NAMALWA (cell line): ENCODE measurements at places on chromosomes 1 and 21.
A peak's percentile ranks its signal among the peaks of the same experiment; 100 is the strongest.

DNA sequence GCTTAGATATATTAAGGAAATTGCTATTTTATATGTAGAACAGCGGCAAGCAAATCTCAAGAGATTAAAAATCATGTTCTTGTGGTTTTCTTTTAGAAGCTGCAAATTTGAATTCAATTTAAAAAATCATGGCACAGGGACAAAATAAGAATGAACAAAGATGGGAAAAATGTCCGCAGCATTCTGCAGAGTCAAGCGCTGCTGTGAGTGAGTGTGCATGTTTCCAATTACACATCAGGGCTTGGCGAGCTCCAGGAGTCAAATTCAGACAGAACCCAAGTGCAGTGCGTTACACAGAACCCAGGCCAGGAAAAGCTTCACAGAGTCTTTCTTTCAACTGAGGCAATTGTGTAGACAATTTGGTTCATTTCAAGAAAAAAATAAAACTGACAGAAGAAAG, 33.3 kb upstream of the ERG start:
- no peak for DNase-seq

- peak; percentile 92 for DNase-seq
Measured at GRCh38 chr1:178724728-178725465, at the start of gene RALGPS2. RALGPS2 (plus strand) TSS chr1:178725244; CDS start chr1:178776765, 51,521 bp downstream.

- no peak for DNase-seq
Measured at GRCh38 chr1:243793298-243793697, 56.7 kb downstream of the AKT3 start.

DNA sequence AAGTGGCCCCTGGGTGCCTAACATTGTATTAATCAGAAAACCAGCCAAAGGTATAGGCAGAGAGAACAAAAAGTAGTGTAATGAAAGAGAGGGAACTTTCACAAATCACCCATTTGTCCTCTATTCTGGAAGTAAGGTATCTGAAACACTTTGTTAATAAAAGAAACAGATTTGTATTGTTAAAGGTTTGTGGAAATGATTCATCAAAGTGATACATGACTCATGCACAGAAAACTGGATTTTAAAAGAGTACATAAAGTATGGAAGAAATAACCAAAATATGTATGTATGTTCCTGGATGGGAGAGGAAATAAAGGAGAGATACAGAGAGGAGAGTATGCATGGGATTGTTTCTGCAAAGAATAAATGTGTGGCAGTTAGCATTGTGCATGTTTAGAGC, 126.8 kb downstream of the RGS21 start:
- DNase-seq = no peak

- no peak for DNase-seq
Measured at GRCh38 chr1:173099166-173099565, 48.4 kb upstream of the TNFSF18 start.

GRCh38 chr1:225940385-225941151, 452 bp downstream of the LEFTY2 start:
- DNase-seq = no peak

DNA sequence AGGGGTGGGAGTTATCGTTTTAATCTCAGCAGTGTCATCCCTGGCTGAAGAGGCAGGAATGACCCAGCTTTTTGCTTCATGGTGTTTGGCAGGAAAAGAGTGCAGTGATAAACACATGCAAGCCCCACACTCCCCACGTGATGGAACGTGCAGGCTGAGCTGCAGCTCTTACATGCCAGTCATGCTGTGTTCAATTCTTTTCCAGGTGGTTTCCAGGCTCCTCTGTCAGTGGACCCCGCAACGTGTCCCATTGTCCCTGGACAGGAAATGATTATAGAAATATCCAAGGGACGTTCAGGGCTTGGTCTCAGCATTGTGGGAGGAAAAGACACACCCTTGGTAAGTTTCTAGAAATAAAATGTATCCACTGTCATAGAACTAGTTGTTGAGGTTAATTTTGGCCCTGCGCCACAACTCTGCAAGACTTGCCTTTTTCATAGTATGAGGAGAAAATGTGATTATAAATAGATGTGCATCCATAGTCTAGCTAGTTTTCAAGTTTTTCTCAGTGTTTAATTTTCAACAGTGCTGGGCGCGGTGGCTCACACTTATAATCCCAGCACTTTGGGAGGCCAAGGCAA, 110.2 kb upstream of the L1TD1 start:
- no peak for DNase-seq

DNA sequence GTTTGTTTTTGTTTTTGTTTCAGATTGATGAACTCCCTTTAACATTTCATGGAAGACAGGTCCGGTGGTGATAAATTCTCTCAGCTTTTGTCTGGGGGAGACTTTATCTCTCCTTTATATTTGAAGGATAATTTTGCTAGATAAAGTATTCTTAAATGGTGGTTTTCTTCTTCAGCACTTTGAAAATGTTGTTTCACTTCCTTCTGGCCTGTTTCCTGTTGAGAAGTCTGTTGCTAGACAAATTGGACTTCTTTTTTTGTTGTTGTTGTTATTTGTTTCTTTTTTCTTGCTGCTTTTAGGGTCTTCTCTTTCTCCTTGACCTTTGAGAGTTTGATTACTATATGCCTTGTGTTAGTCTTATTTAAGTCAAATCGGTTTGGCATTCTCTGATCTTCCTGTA, 50.8 kb downstream of the CRP start:
- DNase-seq = peak; percentile 30

- peak; percentile 93 for DNase-seq
Measured at GRCh38 chr1:156356875-156357534, 12.0 kb upstream of the RHBG start.

- no peak for DNase-seq
Measured at GRCh38 chr1:59263111-59263510, 33.8 kb upstream of the FGGY start.

- DNase-seq = no peak
Measured at GRCh38 chr1:223819730-223820514, 25.8 kb downstream of the TP53BP2 start.

DNA sequence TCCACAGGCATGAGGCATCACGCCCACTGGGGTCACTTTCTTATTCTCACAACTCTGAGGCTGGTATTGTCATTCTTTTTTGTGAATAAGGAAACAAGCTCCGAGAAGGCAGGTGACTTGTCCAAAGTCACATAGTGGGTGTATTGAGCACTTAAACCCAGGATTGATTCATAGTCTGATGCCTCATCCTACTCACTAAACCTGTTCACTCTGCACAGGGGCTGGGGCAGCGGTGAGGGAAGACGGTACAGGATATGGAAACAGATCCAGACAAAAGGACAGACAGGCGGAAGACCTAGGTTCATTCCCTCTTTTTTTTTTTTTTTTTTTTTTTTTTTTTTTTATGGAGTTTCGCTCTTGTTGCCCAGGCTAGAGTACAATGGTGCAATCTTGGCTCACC, 56.6 kb downstream of the NKAIN1 start:
- peak; percentile 14 for DNase-seq

GRCh38 chr1:48242141-48242736, 19.7 kb downstream of the SLC5A9 start:
- no peak for DNase-seq

DNA sequence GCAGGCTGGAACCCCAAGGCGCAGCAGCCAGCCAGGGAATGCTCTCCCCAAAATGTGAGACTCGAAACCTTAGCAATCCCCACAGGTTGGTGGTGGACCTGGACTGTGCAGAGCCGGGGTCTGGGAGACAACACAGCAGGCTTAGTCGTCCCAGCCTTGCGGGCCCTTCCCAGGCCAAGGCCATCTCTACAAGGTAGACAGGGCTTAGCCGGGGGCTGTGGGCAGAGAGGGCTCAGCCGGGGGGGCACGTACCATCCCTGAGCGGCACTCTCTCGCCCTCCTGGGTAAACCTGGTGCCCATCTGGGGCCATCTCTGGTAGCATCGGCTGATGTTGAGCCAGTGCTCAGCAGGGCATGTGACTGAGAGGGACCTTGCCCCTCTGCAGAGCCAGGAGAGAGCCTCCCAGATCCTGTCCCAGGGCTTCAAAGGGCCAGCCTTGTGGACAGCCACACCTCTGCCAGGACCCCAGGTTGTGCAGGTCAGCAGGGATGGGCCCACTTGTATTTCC, 2.2 kb upstream of the ACTRT2 start:
- no peak for DNase-seq

GRCh38 chr1:143736562-143736961, 235.2 kb downstream of the FAM72C start:
- DNase-seq = no peak

DNA sequence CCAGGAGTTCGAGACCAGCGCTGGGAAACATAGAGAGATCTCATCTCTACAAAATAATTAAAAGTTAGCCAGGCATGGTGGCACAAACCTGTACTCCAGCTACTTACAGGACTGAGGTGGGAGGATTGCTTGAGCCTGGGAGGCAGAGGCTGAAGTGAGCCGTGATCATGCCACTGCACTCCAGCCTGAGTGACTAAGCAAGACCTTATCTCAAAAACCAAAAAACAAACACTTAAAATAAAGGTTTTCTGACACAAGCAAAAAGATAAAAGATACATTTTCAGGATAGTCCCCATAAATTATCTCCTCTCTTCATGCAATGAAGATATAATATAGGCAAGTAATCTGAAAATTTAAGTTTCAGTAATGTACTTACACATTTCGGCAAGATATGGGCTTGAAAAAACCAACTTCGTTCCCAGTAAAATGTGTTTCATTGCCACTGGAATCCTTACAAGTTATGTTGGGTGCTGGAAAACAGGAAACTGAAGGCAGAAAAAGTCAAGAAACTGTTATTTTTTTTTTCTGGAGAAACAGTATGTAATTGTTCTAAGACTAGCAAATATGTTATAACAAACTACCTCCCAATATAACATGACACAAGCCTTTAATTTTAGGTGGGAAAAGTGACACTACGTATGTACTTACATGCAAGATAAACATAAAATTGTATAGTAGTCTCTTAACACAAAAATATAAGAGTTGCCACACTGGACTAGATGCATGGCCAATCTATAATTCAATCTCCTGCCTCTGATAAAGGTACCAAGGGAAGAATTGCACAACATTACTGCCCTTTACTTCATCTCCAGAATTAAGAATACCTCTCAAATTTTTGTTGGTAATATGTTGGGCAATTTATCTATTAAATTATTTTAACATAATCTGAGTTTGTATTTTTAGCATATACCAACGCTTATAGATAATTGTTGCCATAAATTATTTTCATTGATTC, 15.7 kb downstream of the TM2D1 start:
- DNase-seq = no peak

GRCh38 chr1:199297887-199298286, 659.0 kb downstream of the PTPRC start:
- DNase-seq = no peak

DNA sequence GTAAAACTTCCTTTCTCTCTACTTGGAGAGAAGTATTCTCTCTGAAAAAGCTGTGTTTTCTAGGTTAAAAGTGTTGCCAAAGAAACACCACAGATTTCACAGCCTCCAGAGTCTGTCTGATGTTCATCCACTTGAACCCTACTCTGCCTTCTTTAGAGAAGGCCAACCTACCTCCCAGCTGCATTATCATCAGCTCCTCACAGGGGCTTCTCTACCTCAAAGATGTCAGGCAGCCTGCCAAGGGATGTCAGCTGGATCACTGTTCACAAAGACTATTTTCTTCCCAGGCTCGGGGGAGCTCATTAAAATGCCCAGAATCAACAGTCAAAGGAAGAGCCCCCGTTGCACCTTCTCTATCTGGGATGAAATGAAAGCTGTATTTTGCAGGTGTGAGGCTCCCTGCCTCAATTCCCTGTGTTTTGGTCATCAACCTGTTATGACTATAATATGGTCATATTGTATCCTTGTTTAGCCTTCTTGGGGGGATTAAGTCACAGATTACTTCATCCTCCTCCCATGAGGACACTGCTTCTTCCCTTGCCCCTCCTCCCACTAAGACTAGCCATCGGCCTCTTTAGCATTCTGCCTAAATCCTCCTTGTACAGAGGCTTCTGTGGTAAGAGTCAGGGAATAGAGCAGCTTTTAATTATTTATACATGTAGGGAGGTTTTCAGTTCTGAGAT, 25.7 kb downstream of the ANGPTL7 start:
- no peak for DNase-seq

DNA sequence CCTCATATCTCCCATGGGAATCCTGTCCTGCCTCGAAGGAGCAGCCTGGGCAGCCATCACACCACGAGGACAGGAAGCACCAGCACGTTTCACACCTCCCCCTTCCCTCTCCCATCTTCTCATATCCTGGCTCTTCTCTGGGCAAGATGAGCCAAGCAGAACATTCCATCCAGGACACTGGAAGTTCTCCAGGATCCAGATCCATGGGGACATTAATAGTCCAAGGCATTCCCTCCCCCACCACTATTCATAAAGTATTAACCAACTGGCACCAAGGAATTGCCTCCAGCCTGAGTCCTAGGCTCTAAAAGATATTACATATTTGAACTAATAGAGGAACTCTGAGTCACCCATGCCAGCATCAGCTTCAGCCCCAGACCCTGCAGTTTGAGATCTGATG, 8.7 kb downstream of the SLAMF8 start:
- no peak for DNase-seq

- DNase-seq = no peak
Measured at GRCh38 chr1:24874056-24874455, 56.0 kb downstream of the RUNX3 start.

- peak; percentile 18 for DNase-seq
Measured at GRCh38 chr1:188089461-188089860, 1260.7 kb downstream of the PLA2G4A start.

- DNase-seq = no peak
Measured at GRCh38 chr1:83704350-83704749, 294.6 kb downstream of the TTLL7 start.

DNA sequence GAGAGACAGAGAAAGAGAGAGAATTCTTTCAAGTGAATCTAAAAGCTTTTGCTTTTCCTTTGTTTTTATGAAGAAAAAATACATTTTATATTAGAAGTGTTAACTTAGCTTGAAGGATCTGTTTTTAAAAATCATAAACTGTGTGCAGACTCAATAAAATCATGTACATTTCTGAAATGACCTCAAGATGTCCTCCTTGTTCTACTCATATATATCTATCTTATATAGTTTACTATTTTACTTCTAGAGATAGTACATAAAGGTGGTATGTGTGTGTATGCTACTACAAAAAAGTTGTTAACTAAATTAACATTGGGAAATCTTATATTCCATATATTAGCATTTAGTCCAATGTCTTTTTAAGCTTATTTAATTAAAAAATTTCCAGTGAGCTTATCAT, 117.6 kb downstream of the PTPRC start:
- DNase-seq = peak; percentile 28

- no peak for DNase-seq
Measured at GRCh38 chr1:99623554-99623953, 22.4 kb upstream of the PALMD start.

GRCh38 chr1:163768576-163768975, 446.8 kb downstream of the NUF2 start:
- DNase-seq = no peak

- DNase-seq = no peak
Measured at GRCh38 chr1:21874778-21875547, 62.1 kb downstream of the HSPG2 start.

- DNase-seq = no peak
Measured at GRCh38 chr1:69738458-69739250, 170.9 kb downstream of the LRRC7 start.
